ENCODE measurements at places on chromosomes 3 and 15. TPM values are rescaled to one million over a fixed set of nuclear protein-coding genes. Genes with fewer than 3 reads are reported as not detected.

The NSMCE3 gene
- polyA plus RNA-seq = 9.2 TPM

The NAA80 gene
- polyA plus RNA-seq = 7.3 TPM

- no peak for DNase-seq
Measured at GRCh38 chr3:119826711-119827608, 45.1 kb downstream of the NR1I2 start.

The SLC26A6 gene
- polyA plus RNA-seq = 18.0 TPM

DNA sequence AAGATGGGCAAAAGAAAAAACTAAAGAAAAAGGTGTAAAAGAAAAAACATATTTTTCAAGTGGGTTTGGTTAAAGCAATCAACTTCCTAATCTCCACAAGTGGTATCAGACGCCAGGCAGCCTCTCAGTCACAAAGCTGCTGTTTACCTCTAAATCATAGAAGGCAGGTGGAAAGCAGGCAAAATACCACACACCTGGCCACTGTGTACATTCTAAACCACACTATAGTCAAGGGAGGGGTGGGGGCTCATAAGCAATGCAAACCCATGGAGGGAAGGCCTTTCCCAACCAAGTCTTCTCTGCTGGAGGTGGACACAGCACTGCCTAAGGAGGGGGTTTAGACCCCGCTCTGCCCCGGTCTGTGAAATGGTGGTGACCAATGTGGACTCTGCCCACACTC, 50.4 kb downstream of the MCF2L2 start:
- no peak for DNase-seq

GRCh38 chr15:39788800-39789565, 6.3 kb upstream of the FSIP1 start:
- no peak for DNase-seq

The RPS17 gene
- polyA plus RNA-seq = 1,850 TPM

GRCh38 chr3:66394753-66395249, 106.0 kb downstream of the LRIG1 start:
- no peak for DNase-seq

The FSD2 gene
- 0.43 TPM for polyA plus RNA-seq

GRCh38 chr15:44735482-44736180, 697 bp upstream of the TRIM69 start:
- DNase-seq = no peak

The RNU5B-1 gene
- not detected for polyA plus RNA-seq
